RPMI7951 (cell line): ENCODE measurements at places on chromosomes 2 and 18.
A peak's percentile ranks its signal among the peaks of the same experiment; 100 is the strongest.

DNA sequence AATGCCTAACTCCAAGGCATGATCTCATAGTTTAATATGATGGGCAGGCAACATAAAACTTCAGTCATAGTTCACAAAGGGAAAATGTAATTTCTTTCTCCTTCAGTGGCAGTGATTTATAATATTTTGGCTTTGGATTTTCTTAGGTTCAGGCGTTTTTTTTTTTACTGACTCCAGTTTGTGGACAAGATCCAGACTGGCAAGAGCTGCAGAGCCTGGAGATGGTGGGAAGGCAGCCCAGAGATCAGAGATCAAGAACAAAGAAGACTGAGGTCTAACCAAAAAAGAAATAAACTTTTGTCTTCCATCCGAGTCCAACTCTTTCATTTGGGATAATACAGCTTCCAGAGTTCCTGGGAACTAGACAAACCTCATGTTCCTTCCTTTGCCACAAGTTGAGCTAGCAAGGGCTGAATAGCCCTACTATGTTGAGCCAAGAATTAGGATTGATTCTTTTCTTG is 215.3 kb upstream of the SETBP1 start:
- DNase-seq, result peak; percentile 21

DNA sequence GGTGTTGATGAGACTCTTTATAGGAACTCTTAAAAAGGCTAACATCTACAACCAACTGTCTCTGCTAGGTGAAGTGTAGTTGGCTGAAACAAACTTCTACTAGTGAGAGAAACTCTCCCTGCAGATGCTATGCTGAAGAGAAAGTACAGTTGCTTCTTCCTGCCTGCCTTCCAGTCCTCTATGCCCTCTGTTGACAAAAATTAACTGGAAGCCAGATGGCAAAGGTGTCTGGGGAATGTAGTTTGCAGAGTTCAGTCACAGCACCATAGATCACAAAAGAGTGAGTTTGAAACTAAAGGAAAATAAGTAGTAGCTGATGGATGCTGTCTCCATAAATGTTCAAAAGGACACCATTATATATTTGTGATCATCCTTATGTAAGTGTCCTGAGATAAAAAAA is 958.8 kb upstream of the NRXN1 start:
- no peak for DNase-seq

- DNase-seq, result no peak
These were observed 660.7 kb upstream of the CNTNAP5 start for GRCh38 chr2:123364243-123364896.

- DNase-seq, result peak; percentile 58
These were observed 208.6 kb downstream of the C1D start for GRCh38 chr2:67854103-67854743.

DNA sequence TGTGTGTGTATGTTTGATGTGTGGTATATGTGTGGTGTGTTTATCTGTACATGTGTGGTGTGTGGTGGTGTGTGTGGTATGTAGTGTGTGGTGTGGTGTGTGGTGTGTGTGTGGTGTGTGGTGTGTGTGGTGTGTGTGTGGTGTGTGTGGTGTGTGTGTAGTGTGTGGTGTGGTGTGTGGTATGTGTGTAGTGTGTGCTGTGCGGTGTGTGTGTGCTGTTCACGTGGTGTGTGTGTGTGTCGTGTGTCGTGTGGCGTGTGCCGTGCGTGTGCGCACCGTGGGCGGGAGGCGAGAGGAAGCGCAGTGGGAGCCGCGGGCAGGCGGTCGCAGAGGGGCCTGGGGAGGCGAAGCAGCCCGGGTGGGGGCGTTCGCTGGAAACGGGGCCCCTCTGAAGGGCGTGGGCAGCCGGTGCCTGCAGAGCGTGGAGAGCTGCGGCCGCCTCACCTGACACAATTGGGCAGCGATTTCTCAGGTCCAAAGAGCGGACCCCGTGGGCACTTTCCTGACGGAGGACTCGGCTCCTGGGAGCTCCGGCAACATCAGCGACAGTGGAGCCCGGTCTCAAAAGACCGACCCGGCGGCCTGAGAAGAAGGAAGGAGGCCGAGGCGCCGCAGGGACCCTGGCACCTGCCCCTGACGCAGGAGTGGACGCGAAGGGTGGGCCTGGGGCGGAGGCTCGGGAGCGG is 741.1 kb upstream of the SALL3 start:
- peak; percentile 6 for DNase-seq
